ENCODE measurements at places on chromosomes 3 and 15. TPM values are rescaled to one million over a fixed set of nuclear protein-coding genes. Genes with fewer than 3 reads are reported as not detected.

Gene SOX2
- 0.64 TPM for polyA plus RNA-seq

- no peak for DNase-seq
Measured at GRCh38 chr15:24772266-24772665, 96.7 kb downstream of the NPAP1 start.

Gene ECE2
- polyA plus RNA-seq = not detected

Gene NANOGP8
- 0.35 TPM for polyA plus RNA-seq

- DNase-seq = no peak
Measured at GRCh38 chr15:90558171-90558573, 28.4 kb downstream of the CRTC3 start.

Gene CCDC80
- polyA plus RNA-seq = 729 TPM

Gene WNT7A
- not detected for polyA plus RNA-seq

- no peak for DNase-seq
Measured at GRCh38 chr3:192408647-192409200, 318.6 kb downstream of the FGF12 start.

GRCh38 chr3:135691240-135691639 is 274.3 kb upstream of the PPP2R3A start:
- DNase-seq = no peak

Measured in left renal pelvis (tissue), 4 donors.